Vagina (tissue), 2 donors: ENCODE measurements at places on chromosomes 1 and 21.

- no peak for DNase-seq
- no peak overlapping the region for H3K4me3 ChIP-seq
- H3K27me3 ChIP-seq, result no peaks in the 10 kb centered on the region
- H3K36me3 ChIP-seq, result no peaks in the 10 kb centered on the region
Observed at GRCh38 chr21:40466893-40467483, 380.0 kb downstream of the DSCAM start.

DNA sequence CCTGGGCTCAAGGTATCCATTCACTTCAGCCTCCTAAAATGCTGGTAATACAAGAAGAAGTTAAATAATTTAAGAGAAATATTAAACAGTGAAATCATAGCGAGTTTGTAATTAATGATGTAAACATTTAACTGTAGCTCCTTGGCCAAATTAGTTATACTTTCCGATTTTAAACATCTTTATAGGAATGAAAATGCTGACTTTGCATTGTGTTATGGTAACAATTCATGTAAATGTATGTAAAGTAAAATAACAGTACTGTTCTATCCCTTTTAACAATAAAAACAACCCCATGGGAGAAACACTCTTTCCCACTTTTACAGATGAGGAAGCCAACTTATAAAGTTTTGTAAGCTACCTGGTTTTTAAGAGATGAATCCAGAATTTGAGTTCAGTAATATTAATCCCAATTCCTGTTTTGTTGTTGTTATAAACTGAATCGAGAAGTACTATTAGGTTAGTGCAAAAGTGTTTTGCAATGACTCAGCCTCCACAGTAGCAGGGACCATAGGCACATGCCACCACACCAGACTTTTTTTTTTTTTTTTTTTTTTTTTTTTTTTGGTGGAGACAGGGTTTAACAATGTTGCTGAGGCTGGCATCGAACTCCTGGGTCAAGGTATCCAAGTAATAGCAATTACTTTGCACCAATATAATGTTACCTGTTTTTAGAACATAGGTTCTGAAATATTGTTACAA lies 1360.4 kb downstream of the BRINP3 start:
- no peaks in the 10 kb centered on the region for H3K36me3 ChIP-seq
- no peak overlapping the region for H3K4me3 ChIP-seq
- no peak for DNase-seq
- H3K27me3 ChIP-seq, result no peaks in the 10 kb centered on the region
- no peaks in the 10 kb centered on the region for H3K4me1 ChIP-seq

GRCh38 chr1:47491341-47491753 lies 53.5 kb downstream of the FOXD2 start:
- no peaks in the 10 kb centered on the region for H3K27me3 ChIP-seq
- no peak for DNase-seq
- H3K4me1 ChIP-seq, result no peaks in the 10 kb centered on the region
- no peaks in the 10 kb centered on the region for H3K36me3 ChIP-seq
- H3K27ac ChIP-seq, result no peak overlapping the region

DNA sequence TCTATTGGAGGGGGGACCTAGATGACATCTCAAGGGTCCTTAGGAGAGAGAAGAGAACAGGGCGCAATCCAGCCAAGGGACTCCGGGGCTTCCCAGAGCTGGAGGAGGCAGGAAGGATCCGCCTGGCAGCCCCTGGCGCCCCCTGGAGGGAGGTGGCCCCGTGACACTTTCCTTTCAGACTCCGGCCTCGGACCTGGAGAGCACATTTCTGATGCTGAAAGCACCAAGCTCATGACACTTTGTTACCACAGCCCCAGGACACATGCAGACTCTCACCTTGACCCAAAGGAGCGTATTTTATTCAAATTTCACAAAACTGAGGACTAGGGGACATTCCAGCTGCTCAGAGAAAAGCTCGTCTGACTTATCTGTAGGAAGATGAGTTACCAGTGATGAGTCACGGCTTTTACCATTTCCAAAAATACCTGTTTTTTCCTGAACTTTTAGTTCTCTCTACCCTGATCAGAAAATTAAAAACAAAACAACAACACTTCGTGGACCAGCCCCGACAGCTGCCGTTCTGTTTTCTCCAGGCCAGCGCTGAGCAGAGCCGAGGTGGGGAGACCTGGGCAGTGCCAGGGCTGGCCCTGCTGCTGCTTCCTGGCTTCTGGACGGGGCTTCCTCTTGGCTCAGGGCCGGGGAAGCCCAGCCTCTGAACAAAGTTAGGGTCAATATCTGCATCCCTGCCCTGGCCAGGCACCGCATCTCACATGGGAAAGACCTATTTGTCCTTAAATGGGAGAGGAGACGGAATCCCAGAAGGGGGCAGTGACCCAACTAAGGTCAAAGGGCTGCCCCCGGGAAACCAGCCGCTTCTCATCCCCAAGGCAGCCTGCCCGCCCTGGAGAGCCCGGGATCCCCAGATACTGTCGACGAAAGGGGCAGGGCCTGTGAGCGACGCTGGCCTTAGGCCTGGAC lies 21.6 kb upstream of the POFUT2 start:
- peaks cover 28% of the 10 kb centered on the region for H3K4me1 ChIP-seq
- DNase-seq, result no peak
- peak overlapping the region; percentile 34 for H3K27ac ChIP-seq
- H3K27me3 ChIP-seq, result no peaks in the 10 kb centered on the region

DNA sequence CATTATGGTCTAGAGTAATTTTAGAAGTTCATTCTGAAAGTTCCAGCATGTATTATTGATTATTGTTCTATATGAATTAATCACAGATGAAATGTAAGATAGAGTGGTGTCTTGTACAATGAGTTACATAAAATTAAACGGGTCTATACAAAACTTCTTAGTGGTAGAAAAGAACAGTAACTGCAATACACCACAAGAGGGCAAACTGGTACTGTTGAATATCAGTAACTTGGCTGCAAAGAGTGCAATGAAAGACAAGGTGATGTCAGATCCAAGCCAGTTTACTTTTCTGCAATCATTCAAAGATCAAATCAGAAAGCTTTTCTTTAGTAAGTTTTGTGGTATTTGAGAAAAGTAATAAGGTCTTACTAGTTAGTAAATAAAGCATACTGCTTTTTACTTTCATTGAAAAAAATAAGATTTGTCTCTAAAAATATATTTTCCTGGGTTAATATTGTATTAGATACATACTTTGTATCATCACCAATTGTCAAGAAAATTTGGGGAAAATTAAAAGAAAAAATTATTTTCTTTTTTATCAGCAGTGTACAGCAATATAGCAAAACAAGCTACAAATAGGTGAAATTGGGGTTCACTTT lies 66.4 kb upstream of the BTG3 start:
- H3K4me1 ChIP-seq, result no peaks in the 10 kb centered on the region
- no peak overlapping the region for H3K4me3 ChIP-seq
- no peaks in the 10 kb centered on the region for H3K36me3 ChIP-seq
- no peaks in the 10 kb centered on the region for H3K27me3 ChIP-seq
- no peak overlapping the region for H3K27ac ChIP-seq

- no peak overlapping the region for H3K4me3 ChIP-seq
- no peaks in the 10 kb centered on the region for H3K27me3 ChIP-seq
- no peaks in the 10 kb centered on the region for H3K4me1 ChIP-seq
Observed at GRCh38 chr1:16464917-16465625, 24.5 kb downstream of the NECAP2 start.

GRCh38 chr1:203985676-203986075 lies 87.2 kb upstream of the SOX13 start:
- no peaks in the 10 kb centered on the region for H3K36me3 ChIP-seq
- no peaks in the 10 kb centered on the region for H3K4me1 ChIP-seq
- no peak overlapping the region for H3K27ac ChIP-seq
- H3K4me3 ChIP-seq, result no peak overlapping the region
- DNase-seq, result no peak

DNA sequence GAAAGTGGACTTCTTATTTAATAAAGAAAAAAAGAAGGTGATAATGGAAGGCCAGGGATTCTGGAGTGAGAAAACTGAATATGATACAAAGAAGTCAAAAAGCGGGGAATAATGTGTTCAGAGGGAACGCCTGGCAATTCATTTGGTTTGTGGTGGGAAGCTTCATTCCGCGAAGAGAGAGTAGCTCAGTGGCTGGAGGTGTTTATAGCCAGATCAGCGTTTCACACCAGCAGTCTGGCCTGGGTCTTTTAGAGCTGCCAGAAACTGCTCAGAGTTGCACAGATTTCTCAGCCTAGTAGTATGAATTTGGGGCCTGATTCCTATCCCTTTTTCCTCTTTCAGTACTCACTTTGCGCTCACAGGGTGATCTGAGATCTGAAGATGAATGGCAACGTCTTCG lies 67.8 kb upstream of the IPO9 start:
- H3K27me3 ChIP-seq, result no peaks in the 10 kb centered on the region

DNA sequence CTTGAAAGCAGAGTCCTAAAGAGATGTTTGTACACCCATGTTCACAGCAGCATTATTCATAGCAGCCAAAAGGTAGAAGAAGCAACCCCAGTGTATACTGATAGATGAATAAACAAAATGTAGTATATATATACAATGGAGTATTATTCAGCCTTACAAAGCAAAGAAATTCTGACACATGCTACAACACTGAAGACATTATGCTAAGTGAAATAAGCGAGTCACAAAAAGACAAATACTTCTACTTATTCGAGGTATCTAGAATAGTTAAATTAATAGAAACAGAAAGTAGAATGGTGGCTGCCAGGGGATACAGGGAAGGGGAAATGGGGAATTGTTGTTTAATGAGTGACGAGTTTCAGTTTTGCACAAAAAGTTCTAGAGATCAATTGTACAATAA lies 23.5 kb downstream of the COP1 start:
- DNase-seq, result no peak
- no peaks in the 10 kb centered on the region for H3K27me3 ChIP-seq
- H3K36me3 ChIP-seq, result peaks cover 4% of the 10 kb centered on the region
- no peaks in the 10 kb centered on the region for H3K4me1 ChIP-seq
- H3K4me3 ChIP-seq, result no peak overlapping the region

GRCh38 chr1:155173478-155174323 lies at the start of gene TRIM46:
TSS of gene TRIM46 (plus strand) at chr1:155173849. CDS start at chr1:155173967, 118 bp downstream.
- no peaks in the 10 kb centered on the region for H3K27me3 ChIP-seq
- H3K36me3 ChIP-seq, result peaks cover 12% of the 10 kb centered on the region
- H3K27ac ChIP-seq, result peak within 1 kb of the TSS; percentile 94
- peaks cover 38% of the 10 kb centered on the region for H3K4me1 ChIP-seq
- peak within 1 kb of the TSS; percentile 88 for H3K4me3 ChIP-seq
- DNase-seq, result peak; percentile 91

- peaks cover 18% of the 10 kb centered on the region for H3K4me1 ChIP-seq
- no peaks in the 10 kb centered on the region for H3K27me3 ChIP-seq
- no peak for DNase-seq
- H3K27ac ChIP-seq, result peak overlapping the region; percentile 82
Observed at GRCh38 chr1:50959303-50959912, 659 bp downstream of the FAF1 start.

DNA sequence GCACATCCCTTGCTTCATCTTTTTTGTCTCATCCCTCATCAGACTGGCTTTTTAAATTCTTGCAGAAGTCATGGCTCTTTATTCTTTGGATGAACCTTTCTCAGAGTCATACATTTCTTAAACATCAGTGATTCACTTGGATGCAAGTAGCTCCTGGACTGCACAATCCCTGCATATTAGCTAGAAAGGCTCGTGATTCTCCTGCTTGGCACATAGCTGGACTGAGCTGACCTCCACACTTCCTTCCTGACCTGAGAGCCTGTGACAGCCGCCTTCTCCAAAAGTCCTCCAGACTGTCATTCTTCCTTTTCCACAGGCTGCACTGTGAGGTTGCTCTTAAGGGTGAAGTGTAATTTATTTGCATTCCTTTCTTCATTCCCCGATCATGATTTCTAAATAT lies 109.4 kb downstream of the RGL1 start:
- H3K27me3 ChIP-seq, result no peaks in the 10 kb centered on the region
- DNase-seq, result no peak
- H3K27ac ChIP-seq, result no peak overlapping the region
- no peaks in the 10 kb centered on the region for H3K36me3 ChIP-seq

DNA sequence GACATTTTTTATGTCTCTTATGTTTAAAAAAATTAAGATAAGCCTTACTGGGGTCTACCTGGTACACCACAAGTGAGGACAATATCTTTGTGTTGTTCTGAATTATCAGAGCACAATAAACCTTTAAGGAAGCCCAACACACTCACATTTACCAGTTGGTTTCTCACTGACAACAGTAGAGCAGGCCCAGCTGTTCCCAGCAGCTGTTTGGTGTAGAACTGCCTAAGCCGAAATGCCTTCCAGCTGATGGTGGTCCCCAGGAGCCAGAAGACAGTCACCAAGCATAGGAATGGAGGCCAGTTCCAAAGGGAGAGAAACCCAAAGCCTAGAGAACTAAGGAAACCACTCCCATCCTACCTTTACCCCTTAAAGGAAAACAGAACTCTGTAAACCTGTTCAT lies 428.6 kb upstream of the CAMK1G start:
- no peak overlapping the region for H3K4me3 ChIP-seq
- no peaks in the 10 kb centered on the region for H3K27me3 ChIP-seq
- H3K27ac ChIP-seq, result no peak overlapping the region
- H3K36me3 ChIP-seq, result no peaks in the 10 kb centered on the region
- no peaks in the 10 kb centered on the region for H3K4me1 ChIP-seq

GRCh38 chr1:204198348-204199340 lies 2.4 kb upstream of the KISS1 start:
- DNase-seq, result no peak
- no peak overlapping the region for H3K4me3 ChIP-seq
- no peak overlapping the region for H3K27ac ChIP-seq
- H3K36me3 ChIP-seq, result no peaks in the 10 kb centered on the region
- H3K27me3 ChIP-seq, result no peaks in the 10 kb centered on the region
- no peaks in the 10 kb centered on the region for H3K4me1 ChIP-seq

DNA sequence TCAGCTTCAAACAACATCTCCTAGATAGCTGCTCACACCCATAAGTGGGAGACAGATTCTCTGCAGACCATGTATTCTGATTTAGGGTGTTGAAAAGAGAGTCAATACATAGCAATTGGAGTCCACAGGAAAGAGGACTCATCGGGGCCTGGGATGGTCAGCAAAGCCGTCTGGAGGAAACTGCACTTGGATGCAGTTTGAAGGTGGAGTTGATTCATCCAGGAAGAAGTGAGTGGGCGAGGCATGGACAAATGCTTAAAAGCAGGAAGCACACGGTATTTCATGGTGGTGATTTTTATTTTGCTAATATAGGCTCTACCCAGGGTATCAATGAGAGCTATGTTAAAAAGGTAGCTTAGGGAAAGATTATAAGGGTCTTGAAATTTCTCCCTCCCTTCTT lies 36.8 kb upstream of the DIRAS3 start:
- H3K27ac ChIP-seq, result no peak overlapping the region
- no peaks in the 10 kb centered on the region for H3K4me1 ChIP-seq
- no peaks in the 10 kb centered on the region for H3K36me3 ChIP-seq
- H3K27me3 ChIP-seq, result no peaks in the 10 kb centered on the region
- no peak for DNase-seq

GRCh38 chr1:201020040-201020591 lies 3.4 kb downstream of the KIF21B start:
- no peak for DNase-seq
- H3K4me3 ChIP-seq, result no peak overlapping the region
- H3K27ac ChIP-seq, result no peak overlapping the region
- no peaks in the 10 kb centered on the region for H3K27me3 ChIP-seq
- H3K36me3 ChIP-seq, result no peaks in the 10 kb centered on the region
